ENCODE measurements at places on chromosomes 11 and 22.

DNA sequence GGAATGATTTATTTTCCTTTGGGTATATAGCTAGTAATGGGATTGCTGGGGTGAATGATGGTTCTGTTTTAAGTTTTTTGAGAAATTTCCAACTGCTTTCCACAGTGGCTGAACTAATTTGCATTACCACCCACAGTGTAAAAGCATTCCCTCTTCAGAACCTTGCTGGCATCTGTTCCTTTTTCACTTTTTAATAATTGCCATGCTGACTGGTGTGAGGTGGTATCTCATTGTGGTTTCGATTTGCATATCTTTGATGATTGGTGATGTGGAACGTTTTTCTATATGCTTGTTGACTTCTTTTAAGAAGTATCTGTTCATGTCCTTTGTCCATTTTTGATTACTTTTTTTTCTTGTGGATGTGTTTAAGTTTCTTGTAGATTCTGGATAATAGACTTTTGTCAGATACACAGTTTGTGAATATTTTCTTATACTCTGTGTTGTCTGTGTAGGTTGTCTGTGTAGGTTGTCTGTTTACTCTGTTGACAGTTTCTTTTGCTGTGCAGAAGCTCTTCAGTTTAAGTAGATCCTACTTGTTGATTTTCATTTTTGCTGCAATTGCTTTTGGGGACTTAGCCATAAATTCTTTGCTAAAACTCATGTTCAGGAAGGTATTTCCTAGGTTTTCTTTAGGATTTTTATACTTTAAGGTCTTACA is 291.8 kb upstream of the DDI1 start:
- DNase-seq, result no peak

DNA sequence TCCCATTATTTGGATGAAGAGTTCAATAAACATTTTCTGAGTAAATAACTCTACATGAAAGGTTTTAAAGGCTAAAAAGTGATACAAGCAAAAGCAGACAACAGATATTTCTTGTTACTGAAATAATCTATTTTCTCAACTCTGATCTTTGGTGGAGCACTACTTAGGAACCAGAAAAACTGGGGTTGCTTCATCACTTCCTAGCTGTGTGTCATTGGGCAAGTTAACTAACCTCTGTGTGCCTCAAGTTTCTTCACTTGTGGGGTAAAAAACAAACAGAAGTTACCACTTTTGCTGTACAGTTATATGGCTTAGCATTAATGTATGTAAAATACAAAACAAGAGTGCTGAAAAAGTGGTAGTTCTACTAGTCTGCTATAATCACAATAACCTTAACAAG is 5.6 kb downstream of the MAPK1 start:
- no peak for DNase-seq

GRCh38 chr22:19086417-19086816 is 35.8 kb downstream of the DGCR2 start:
- no peak for DNase-seq

DNA sequence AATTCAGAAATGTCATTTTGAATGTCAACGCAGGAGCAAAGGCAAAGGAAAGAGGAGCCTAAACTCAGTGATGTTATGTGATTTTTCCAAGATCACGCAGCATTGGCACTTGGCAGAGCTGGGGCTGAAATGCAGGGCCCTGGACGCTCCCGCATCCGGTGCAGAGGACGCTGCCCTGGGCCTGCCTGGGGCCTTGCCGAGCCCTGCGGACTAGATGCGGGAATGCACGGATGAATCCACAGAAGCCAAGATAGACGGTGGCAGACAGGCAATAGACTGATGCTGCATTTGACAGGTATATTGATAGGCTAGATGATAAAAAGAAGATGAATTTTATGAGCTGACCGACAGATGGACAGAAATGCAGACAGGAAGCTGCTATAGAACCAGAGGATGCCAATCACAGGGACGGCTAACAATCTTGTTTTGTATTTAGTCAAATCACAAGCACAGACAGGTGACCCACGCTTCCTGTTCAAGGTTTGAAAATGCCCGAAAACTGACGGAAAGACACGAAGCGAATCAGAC is 696 bp upstream of the MARK2 start:
- no peak for DNase-seq

DNA sequence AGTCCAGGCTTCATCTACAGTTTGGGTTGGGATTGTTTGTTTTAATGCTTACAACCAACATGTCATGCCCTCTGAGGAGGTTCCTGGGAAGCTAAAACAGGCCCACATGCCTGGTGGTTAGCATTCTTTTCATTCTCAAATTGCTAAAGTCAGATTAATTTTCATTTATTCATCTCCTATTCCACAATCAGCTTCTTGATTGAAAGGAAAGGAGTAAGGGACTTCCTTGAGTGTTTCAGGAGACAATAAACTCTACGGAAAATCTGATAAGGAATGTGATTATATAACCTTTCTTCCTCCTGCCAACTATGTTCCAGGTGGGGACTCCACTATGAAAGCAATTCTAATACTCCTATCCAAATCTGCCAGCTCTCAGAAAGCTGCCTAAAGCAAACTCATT is 30.8 kb downstream of the MRTFA start:
- no peak for DNase-seq

GRCh38 chr11:80371931-80372330 is 931.1 kb upstream of the TENM4 start:
- no peak for DNase-seq

DNA sequence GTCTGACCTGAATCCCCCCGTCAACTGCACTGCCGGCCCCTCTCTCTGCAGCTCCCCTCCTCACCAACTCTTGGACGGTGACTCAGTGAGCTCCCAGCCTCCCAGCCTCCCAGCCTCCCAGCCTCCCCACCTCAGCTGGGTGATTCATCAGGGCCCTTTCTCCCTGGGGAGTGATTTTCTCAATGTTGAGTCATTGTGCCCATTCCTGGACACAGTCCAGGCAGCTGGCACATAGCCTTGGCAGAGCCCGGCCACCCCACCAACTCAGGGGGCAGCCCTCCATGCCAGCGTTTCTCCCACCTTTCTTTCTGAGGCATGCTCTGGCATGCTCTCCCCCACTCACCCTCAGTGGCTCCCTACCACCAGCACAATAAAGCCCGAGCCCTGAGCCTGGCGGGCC is 30.7 kb downstream of the PDE2A start:
- no peak for DNase-seq

DNA sequence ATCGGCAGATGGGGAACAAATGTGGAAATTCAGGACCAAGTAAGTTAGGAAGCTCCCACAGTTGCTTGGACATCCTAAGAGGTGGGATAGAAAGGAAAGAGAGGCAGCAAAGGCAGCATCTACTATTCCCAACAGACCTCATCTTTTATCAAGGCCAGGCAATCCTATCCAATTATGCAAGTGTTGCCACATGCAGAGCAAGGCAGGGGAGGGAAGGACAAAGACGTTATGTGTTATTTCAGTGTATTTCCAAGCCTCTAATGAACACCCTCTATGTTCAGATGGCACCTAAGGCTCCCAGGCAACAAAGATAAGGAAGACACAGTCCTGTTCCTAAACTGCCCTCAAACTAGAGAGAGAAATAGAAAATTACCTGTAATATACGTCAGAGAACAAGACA is 9.2 kb downstream of the TIGD3 start:
- no peak for DNase-seq

DNA sequence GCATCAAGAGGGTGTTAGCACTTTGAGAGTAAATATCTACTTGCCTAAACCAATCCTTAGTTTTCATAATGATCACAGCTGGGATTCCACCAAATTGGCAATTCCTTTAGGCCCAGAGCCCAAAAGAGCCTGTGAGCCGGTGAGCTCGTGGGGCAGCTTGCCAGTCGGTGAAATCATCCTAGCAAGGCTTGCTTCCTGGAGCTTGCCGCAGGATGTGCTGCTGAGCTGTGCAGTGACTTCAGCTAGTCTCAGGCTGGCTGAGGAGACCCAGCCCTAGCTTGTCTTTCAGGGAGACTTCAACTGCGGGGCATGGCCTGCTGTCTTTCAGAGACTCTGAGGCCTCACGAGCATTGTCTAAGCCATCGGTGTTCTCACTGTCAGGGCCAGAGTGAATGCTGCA is 73.6 kb upstream of the SUSD2 start:
- DNase-seq, result no peak
